ENCODE measurements at places on chromosomes 1 and 21.

DNA sequence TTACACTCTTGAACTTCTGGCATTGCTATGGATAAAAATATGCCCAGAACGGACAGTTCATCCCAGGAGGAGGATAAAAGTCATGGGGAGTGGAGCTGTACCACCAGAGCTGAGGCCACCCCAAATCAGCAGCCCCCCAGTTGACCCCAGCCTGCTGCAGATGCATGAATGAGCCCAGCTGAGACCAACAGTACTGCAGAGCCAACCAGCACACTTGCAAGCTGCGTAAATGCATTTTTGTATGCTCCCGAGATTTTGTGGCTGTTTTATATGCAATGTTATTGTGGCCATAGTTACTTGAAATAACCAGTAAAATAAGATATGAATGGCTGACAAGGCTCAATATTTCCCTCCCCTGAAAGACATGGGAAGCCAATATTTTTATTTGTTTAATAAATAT, 264.6 kb downstream of the DUSP10 start:
- no peak for DNase-seq

GRCh38 chr1:173688300-173688699, 18.6 kb upstream of the ANKRD45 start:
- no peak for DNase-seq

DNA sequence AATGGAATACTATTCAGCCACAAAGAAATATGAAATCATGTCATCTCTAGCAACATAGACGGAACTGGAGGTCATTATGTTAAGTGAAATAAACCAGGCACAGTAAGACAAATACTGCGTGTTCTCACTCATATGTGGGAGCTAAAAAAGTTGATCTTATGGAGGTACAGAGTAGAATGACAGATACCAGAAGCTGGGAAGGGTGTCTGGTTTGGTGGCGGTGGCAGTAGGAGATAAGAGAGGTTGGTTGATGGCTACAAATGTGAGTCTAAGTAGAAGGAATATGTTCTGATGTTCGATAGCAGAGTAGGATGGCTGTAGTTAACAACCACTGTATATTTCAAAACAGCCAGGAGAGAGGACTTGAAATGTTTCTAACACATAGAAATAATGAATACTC, 121.6 kb downstream of the PLPPR4 start:
- no peak for DNase-seq

GRCh38 chr1:121458291-121459048, 273.7 kb downstream of the SRGAP2C start:
- DNase-seq, result peak; percentile 96

DNA sequence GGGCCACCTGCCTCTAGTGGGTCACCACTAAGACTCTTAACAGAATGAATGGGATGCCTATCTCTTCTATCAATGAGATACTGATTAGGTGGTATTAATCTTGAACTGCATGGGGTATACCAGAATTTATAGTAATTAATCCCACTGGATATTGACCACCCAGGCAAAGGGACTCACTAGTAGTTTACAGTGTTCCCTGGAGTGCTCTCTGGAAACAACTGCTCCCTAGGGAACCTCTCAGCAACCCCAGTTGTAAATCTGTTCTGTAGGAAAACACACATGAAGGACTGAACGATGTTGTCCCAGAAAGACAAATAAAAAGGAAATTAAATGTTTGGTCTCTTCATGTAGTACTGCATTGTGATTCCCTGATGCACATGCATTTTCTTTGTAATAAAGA, 430.5 kb downstream of the HLX start:
- DNase-seq, result no peak

DNA sequence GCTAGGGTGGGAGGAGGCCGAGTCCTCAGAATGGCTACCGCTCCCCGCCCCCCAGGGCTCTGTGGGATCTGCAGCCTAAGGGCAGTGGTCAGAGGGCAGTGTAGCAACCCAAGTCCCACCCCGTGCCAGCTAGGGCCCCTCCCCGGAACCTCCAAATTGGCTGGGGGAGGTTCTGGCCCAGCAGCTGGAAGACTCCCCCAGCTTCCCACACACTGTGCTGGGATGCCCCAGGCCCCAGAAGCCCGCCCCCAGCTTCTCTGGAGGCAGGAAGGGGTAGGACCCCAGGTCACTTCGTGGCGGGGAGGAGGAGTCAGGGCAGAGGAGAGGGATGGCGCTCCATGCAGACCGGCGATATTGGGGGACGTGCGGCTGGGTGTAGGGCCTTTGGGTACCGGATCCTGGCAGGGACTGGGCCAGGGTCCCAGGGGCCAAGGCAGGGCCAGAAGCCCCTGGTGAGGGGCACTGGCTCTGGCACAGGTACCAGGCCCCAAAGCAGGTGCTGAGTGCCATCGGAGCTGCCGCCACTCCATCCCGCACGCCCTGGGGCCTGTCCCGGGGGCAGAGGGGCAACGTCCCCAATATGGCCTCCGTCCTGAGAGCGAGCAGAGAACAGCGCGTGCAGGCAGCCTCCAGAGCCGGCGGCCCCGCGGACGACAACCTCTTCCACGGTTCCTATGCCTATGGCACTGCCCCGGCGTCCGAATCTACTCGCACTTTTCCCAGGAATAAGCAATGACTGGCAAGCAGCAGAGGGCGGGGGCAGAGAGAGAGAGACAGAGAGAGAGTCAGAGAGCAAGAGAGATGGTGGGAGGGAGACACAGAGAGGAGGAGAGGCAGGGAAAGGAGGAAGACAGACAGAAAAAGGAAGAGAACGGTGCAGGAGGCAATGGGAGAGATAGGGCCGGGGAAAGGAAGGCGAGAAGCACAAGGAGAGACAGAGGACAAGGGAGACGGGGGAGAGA, 65.7 kb downstream of the RAP1GAP start:
- DNase-seq, result no peak

DNA sequence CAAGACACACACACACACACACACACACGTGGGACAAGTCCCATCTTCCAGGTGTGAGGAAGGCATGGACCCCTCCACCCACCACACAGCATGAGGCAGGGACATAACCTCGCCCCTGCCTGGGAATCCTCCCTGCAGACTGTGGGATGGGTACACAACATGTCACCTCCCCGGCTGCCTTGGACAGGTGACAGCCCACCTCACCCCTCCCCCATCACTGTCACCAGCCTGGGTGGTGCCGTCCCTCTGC, 40.7 kb downstream of the AHDC1 start:
- no peak for DNase-seq

DNA sequence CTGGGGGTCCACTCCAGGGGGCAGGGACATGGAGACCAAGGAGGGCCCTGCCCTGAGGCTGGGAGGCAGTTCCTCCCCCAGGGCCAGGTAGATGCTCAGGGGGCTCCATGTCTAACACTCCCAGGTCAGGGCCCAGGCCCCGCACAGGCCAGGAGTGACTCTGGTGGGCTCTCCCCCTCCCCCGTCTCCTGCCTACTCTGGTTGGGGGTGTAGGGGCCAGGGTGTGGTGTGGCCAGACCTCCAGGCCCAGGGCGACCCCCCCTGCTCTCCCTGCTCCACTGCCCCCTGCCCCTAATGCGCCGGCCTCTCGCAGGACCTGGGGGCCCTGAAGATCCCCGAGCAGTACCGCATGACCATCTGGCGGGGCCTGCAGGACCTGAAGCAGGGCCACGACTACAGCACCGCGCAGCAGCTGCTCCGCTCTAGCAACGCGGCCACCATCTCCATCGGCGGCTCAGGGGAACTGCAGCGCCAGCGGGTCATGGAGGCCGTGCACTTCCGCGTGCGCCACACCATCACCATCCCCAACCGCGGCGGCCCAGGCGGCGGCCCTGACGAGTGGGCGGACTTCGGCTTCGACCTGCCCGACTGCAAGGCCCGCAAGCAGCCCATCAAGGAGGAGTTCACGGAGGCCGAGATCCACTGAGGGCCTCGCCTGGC, 19.7 kb upstream of the CCDC27 start:
- DNase-seq, result no peak

DNA sequence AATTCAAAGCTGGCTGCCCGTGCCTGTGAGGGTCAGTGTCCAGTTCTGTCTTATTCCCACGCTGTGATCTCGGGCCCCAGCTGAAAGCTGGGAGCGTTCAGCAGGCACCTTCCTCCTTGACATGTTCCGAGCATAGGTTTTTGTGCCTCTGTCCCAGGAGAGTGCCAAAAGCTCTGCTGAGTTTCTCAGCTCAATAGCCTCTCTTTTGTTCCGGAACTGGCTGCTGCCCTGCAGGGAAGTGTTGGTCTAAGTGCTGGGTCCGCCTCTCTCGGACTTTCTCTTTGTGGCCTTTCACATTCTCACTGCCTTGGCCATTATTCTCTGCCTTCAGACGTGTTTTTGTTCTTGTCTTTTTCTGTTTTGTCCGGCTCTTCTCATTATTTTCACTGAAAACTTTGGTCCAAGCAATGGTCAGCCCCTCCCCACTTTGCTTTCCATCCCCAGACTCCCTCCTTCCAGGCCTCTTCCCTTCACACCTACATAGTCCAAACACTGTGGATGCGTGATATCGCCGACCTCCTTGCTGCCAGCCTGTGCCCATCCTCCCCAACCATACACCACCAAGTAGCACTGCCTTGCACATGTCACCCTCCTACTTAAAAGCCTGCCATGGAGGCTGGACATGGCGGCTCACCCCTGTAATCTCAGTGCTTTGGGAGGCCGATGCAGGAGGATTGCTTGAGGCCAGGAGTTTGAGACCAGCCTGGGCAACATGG, 233.8 kb downstream of the RHOU start:
- DNase-seq, result no peak

DNA sequence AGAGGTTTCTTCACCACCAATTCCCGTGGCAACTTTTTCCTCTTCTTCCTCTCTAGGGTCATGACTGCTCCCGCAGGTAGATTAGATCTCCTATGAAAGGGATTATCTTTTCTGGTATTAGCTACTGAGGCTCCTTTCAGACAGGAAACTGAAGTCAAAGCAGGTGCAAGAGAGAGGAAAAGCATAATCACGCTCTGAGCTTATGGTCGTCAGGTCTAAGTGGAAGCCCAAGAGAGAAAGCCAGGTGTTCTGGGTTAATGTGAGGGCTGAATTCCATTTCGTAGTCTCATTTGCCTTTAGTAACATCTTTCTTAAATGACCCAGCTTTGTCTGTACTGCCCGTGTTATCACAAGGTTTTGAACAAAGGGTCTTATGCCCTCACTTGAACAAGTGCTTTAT, 8.3 kb upstream of the MAP3K21 start:
- no peak for DNase-seq

DNA sequence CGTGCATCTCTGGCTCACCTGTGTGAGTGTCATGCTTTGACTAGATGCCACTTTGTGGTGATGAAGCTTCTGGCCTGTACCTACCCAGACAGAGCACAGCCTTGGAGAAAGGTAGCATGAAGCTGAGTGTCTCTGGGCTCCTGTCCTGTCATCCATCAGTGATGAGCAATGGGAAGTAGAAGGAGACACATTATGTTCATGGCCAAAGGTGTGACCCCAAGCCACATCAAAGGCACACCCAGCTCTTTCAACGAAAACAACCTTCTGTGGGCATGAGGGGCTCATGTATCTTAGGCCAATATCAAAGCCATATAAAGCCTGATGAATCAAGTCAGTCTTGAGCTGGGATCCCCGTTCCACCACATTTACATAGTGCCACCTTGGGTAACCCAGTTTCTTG, 1.0 kb upstream of the CLIC6 start:
- DNase-seq, result no peak

DNA sequence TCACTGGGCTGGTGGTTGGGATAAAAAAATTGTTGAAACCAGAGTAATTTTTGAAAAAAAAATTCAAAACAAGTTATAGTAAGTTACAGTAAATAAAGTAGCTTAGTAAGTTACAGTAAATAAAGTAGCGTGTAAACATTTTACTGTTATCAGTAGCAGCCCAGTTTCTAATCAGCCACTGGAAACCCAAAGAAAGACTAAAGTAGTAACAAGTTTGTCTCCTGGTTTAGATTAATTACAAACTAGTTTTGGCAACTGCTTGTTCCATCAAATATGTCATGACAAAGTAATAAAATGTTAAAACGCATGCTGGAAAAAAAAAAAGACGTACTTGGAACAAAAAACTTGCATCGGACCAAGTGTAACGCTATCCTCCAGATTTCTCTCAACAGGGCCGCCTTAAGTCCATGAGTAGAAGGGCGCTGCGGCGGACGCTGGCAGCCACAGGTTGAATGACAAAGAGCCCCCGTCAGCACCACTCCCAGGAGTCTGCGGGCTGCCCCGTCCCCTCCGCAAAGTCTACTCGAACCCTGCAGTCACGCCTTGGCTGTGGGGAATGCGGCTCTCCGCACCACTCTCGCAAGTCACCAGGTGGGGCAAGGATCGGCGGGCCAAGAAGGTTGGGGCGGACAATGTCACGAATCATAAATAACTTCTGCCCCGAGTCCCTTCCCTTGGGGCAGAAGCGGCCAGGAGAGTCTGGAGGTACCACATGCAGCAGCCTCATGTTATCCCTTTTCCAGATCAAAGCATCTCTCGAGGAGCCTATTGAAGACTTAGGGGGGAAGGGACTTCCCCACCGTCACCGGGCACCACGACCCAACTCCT, 837 bp downstream of the SLC16A1 start:
- peak; percentile 43 for DNase-seq

DNA sequence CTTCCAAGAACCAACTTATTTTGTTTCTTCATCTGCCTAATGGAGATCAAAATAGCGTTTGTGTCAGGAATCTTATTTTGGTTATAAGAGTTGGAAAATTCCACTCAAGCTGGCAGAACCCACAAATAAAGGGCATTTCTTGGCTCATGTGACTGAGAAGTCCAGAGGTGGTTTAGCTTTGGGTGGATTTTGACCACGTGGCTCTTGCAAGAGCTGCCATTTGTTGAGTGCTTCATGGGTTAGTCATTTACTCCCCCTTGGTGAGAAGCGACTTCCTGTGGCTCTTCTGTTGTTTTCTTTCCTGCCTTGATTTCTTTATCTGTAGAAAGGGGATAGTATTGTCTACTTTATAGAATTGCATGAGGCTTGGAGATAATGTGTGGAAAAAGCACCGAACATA, 9.5 kb upstream of the RNF186 start:
- no peak for DNase-seq

DNA sequence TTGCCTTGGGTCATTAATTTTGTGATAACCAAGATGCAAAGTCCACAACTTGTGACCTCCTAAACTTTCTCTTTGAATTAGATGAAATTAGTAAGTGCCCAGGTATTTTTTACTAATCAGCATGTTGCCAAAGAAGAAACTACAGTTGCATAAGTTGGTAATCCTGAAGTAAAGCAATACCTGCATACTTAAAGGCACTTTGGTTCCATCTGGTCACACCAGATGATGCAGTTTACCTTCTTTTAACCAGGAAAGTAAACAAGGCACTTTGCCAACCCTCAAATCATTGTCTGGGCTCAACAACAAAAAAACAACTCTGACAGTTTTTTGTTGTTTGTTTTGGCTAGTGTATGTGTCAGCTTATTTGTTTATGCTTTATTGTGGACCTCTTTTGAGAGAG, 55.5 kb upstream of the DYNLT5 start:
- DNase-seq, result no peak

GRCh38 chr1:96837781-96838216, 116.2 kb downstream of the PTBP2 start:
- no peak for DNase-seq

DNA sequence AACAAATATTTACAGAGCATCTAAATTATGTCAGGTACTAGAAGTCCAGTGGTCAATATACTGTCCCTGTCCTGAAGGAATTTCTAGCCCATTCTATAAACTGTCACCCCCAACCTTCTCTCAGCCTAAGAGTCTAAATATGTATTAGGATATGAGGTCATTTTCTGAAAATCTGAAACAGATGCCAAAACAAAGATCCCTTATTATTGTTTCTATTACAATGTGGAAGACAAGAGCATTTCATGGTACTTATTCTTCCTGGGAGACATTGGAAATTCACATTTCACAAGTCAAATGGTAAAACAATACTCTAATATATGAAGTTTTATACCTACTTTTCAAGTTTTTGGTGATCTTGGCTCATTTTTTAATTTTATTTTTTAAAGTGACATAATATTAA, 2.6 kb downstream of the CLCA1 start:
- DNase-seq, result no peak

Measured in inflammatory macrophage treated with lipopolysaccharide for 4 hours (primary cell).